ENCODE measurements at places on chromosomes 5 and 9.
A peak's percentile ranks its signal among the peaks of the same experiment; 100 is the strongest.

- DNase-seq, result no peak
Measured at GRCh38 chr9:131719262-131719908, 20.5 kb downstream of the RAPGEF1 start.

- DNase-seq, result peak; percentile 50
Measured at GRCh38 chr5:176647843-176648473, 674 bp downstream of the TSPAN17 start.

DNA sequence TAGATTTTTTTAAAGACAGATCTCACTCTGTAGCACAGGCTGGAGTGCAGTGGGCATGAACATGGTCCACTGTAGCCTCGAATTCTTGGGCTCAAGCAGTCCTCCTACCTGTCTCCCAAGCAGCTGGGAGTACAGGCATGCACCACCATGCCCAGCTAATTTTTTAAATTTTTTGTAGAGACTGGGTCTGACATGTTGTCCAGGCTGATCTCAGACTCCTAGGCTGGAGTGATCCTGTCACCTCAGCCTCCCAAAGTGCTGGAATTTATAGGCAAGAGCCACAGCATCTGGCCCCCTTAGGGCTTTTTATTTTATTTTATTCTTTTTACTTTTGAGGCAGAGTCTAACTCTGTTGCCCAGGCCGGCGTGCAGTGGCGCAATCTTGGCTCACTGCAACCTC lies 56.4 kb downstream of the NSD1 start:
- DNase-seq, result no peak

- DNase-seq, result no peak
Measured at GRCh38 chr9:10232352-10232930, 380.4 kb downstream of the PTPRD start.

- peak; percentile 73 for DNase-seq
Measured at GRCh38 chr5:124742983-124743601, 3.3 kb downstream of the ZNF608 start.

DNA sequence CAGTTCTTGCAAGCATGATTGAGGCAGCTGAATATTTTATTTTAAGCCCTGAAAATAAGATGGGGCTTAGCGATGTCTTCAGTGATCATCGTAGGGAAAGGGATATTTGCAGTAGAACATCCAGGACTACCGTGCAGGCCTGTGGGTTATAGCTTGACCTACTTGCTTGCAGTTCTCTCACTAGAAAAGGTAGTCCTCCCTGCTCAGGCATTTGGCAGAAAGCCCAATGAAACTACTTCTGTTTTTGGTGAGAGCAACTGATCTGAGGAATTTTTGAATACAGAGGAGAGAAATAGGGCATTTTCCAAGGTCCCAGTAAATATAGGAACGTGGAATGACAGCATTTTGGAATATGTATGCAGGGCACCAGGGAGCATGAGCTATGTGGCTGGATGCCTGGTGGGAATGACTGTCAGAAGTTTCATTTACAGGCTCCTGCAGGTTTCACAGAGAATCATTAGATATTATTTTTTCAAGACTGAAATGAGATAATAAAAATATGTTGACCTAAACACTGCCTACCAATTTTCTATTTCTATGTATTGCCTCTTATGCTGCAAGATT lies 417.9 kb upstream of the ACTBL2 start:
- DNase-seq, result no peak

DNA sequence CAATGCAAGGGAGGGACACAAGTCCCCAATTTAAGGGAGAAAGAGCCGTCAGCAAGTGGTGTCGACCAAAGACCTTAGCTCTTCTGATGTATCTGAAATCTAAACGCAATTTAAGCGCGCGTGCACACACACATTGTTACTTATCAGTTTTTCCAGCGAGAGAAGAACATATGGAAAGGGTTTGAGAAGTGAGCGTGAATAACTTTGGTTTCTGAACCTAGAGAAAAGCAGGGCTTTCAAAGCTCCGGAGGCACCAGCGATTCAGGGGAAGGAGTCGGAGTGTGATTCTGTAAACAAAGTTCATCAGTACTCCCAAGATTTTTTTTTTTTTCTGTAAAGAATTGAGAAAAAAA lies 191.8 kb downstream of the MEF2C start:
- no peak for DNase-seq

- no peak for DNase-seq
Measured at GRCh38 chr9:106077731-106078130, 383.4 kb downstream of the TMEM38B start.

DNA sequence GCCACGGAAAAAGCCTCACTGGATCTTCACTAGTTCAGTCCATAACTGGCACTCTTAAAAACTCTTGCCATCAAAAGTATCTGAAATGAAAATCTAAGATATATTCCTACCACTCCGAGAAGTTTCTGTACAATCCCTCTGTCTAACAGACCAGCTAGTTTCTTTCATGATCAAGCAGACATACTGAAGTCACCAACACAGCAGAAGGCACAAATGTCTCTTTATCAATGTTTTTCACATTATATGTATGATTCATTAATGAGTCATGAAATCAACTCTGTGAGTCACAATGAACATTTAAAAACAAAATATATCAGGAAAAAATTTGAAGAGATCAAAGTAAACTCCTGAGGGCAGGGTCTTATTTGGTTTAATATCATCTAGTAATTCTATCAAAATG lies 50.8 kb downstream of the F2R start:
- peak; percentile 85 for DNase-seq

- DNase-seq, result no peak
Measured at GRCh38 chr5:126926187-126926586, 104.2 kb downstream of the MARCHF3 start.

- peak; percentile 5 for DNase-seq
Measured at GRCh38 chr9:113738496-113738892, 137.6 kb upstream of the ZNF618 start.

GRCh38 chr5:132872788-132873118 lies 715 bp upstream of the LEAP2 start:
- DNase-seq, result no peak

GRCh38 chr9:89514337-89514736 lies 16.4 kb upstream of the SEMA4D start:
- DNase-seq, result no peak

DNA sequence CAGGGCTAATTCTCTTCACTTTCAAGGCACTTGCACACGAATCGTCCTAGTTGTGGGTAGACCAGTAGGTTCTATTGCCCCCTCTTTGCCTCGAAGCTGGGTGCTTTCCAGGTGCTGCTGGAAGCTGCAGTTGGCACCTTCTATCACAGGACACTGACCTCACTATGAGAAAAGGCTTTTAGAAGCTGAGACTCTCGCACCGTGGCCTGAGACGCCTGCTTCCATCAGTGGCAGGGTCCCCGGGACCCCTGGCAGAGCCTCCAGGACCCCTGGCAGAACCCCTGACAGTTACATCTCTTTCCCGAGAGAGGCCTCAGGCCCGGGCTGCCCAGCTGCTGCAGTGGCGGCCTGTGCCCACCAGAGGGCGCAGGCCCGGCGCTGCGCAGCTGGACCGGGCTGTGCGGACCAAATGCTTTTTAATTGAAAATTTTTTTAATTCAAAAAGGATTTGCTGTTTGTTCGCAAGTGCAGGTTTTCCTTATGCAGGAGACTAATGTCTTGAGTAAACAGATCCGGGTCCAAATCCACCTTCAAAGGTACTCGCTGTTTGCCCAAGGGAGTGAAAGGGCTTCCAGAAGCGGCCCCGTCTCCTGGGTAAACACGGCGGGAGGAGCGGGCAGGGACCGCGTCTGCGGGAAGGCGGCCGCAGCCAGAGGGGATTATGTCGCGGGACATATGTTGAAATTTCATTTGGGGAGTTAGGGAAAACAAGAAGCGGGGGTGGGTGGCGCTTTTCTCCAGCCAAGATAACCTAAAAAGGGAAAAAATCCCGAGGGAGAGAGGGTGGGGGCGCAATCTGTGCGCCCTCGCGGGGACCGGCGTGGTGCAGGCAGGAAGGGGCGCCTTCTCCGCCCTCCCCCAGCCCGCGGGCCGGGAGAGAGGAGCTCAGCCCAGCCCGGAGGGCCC lies 114.5 kb upstream of the LMX1B start:
- peak; percentile 41 for DNase-seq

GRCh38 chr5:52859628-52860027 lies 71.9 kb downstream of the ITGA1 start:
- peak; percentile 80 for DNase-seq

DNA sequence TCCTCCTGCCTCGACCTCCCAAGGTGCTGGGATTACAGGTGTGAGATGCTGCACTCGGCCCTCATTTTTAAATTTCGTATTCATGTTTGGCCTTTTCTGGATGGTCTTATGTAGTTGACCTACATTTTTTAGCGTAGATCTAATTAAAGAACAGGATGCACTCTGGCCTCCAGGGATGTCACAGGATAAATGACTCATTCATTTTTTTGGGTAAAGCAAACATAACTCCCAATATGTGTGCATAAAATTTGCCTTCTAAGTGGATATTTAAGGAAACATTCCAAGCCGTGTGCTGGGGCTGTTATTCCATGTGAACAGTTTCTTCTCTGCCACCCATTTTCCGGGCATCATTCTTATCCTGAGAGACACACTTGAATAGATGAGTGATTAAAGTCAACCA lies 501.6 kb downstream of the IRX1 start:
- no peak for DNase-seq

- DNase-seq, result no peak
Measured at GRCh38 chr5:91070761-91071550, 312.2 kb downstream of the ARRDC3 start.

GRCh38 chr9:138017200-138017599 lies 139.6 kb downstream of the CACNA1B start:
- DNase-seq, result no peak

DNA sequence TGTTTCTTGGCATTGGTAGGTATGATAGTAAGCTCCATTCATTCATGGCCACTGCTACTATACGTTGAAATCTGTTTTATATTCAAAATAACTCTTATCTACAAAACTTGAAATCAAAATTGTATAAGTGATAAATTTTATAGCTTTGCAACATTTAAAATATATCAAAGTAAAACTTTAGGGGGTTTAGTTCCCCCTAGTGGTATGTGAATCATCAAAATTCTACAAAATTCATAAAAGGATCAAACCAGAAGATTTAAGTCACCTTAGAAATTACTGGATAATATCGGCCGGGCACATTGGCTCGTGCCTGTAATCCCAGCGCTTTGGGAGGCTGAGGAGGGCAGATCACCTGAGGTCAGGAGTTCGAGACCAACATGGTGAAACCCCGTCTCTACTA lies 243.0 kb upstream of the CDH18 start:
- peak; percentile 8 for DNase-seq

DNA sequence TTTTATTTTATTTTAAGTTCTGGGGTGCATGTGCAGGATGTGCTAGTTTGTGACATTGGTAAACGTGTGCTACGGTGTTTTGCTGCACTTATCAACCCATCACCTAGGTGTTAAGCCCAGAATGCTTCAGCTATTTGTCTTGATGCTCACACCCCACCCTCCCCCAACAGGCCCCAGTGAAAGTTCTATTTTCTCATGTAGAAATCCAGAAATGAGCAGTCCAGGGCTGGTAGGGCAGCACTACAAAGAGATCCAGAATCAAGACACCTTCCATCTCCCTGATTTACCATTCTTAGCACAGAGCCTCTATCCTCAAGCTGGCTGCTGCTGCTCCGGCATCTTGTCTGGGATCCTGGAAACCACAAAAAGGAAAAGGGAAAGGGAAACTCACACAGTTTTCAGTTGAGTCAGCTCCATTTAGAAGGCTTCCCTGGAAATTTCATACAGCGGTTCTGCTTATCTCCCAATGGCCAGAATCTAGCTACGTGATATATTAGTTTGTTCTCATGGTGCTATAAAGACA lies 85.4 kb upstream of the SMARCA2 start:
- no peak for DNase-seq

DNA sequence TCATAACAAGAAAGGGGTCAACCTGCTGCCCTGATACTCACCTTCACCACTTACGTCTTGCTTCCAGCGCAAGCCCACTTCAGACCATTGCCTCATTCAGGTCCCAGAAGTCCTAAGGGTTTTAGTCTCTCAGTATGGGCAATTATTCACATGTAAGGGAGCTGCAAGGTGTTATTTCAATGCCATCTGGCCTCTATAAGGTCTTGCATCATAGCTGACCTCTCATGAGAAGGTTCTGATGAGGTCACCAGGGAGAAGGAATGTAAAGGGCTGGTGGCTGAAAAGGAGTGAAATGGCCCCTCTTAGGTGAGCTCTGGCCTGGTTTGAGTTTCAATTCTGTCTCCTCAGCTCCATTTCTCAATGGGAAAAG lies 1.5 kb upstream of the MARCHF3 start:
- DNase-seq, result peak; percentile 60

- DNase-seq, result peak; percentile 6
Measured at GRCh38 chr9:87656485-87656884, 69.4 kb upstream of the CTSL start.

- peak; percentile 7 for DNase-seq
Measured at GRCh38 chr5:17412760-17413671, 85.0 kb upstream of the TAF11L2 start.

DNA sequence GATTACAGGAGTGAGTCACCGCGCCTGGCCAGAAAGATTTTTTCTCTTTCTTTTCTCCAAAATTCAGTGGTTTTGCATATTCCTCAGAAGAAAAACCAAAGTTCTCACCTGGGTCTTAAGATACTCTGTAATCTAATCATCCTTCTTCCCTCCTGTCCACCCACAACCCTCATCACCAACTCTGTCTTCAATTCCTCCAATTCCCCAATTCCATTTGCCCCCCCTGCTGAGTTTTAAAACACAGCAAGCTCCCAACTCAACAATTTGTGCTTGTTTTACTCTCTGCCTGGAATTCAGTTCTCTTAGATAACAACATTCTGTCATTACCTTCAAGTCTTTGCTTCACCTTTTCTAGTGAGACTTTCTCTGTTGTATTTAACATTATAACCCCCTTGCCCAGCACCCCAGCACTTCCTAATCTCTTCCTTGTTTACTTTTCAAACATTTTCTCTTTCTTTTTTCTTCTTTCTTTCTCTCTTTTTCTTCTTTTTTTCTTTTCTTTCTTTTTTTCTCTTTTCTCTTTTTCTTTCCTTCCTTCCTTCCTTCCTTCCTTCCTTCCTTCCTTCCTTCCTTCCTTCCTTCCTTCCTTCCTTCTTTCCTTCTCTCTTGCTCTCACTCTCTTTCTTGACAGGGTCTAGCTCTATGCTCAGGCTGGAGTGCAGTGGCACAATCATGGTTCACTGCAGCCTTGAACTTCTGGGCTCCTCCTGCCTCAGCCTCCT lies 7.8 kb downstream of the TEX48 start:
- DNase-seq, result no peak

DNA sequence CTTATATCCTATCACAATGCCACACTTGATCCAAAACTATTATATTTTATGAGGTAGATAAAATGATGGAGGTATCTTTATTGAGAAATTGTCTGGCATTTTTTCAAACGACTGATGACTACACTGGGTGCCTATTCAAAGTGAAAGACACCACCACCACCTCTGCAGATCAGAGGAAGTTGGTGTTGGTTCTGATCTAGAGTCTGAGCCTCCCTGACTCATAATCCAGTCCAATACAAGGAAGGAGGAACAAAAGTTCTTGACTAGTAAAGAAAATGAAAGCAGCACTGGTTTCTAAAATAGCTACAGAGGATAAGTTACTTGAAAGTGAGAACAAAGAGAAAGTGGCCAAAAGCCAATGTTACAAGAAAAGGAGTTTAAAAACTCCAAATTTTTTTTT lies 139.9 kb downstream of the RFX3 start:
- DNase-seq, result peak; percentile 2
